ENCODE measurements at places on chromosomes 16 and 17.
A peak's percentile ranks its signal among the peaks of the same experiment; 100 is the strongest.

DNA sequence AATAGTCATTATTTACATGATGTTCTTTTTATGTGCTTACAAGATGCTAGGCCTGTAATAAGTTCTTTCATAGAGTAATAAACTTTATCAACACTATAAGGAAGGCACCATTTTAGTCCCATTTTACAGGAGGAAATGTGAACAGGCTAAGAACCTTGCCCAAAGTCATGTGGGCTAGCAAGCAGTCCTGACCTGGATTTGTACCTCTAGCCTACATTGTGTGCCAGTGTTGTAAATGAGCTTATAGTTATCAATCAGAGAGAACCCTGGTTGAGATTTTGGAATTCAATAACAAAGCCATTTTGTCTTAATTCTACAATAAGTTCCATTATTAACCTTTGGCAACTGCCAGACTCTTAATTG lies 6.7 kb upstream of the TBKBP1 start:
- DNase-seq: no peak

GRCh38 chr16:87698241-87698640 lies 67.5 kb downstream of the KLHDC4 start:
- no peak for DNase-seq

GRCh38 chr17:28675490-28675889 lies 13.5 kb downstream of the SUPT6H start:
- DNase-seq: no peak

GRCh38 chr16:16030449-16030848 lies 81.0 kb downstream of the ABCC1 start:
- no peak for DNase-seq

- no peak for DNase-seq
Measured at GRCh38 chr17:41806685-41807445, 4.9 kb downstream of the P3H4 start.

- DNase-seq: no peak
Measured at GRCh38 chr16:7211781-7212180, 120.9 kb upstream of the RBFOX1 start.

DNA sequence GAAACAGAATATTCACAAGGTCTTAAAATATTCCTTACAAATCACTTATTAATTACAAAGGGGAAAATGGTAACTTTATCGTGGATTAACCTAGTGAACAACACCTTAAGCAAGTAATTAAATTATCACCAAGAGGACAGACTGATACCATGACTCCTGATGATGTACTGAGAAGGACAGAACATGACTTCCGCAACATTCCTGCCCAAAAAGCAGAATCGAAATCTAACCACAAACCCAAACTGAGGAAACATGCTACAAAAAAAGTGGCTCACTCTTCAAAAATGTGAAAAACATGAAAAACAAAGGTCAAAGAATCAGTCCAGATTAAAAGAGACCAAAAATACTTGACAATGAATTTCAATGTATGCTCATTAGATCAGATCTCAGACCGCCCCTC lies 151.5 kb downstream of the AATF start:
- DNase-seq: no peak

DNA sequence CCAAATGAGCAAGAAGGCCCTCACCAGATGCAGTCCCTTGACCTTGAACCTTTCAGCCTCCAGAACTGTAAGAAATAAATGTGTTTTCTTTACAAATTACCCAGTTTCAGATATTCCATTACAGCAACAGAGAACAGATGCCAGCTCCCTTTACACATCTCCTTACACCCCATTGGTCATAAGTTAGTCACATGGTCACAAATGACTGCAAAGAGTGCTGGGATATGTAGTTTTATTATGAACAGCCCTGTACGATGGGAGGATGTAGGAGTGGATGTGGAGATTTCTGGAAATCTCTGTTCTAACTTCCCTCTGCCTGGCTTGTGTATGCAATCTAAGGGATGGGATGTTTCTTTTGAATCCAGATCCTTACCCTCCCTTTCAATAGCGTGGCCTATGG lies 13.3 kb upstream of the RPL38 start:
- DNase-seq: no peak

DNA sequence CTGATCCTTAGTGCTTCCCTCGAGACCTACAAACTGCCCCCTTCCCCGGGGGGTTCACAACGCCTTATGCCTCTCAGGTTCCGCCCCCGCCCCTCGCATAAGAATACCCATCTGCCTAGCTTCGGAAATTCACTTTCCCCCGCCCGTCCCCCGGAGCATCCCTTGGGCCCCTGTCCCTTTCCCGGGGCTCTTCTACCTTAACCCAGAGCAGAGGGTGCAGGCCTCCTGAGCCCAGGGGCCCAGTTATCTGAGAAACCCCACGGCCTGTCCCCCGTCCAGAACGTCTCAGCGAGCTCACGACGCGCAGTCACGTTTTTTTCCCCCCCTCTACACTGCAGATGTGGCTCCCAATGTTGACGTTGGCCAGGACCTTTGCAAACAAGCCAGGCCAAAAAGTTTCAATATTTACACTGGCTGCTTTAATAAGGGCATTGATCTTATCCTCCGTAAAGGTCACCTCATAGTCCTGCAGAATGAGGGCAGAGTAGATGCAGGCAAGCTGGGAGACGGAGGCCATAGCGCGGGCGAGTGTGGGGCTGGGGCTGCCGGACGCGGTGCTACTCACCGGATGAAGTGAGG lies 1.4 kb upstream of the NBR1 start:
- DNase-seq: peak; percentile 36

- no peak for DNase-seq
Measured at GRCh38 chr16:87955302-87956097, 4.3 kb downstream of the BANP start.

GRCh38 chr17:51721730-51722129 lies 436.8 kb downstream of the CA10 start:
- DNase-seq: no peak

DNA sequence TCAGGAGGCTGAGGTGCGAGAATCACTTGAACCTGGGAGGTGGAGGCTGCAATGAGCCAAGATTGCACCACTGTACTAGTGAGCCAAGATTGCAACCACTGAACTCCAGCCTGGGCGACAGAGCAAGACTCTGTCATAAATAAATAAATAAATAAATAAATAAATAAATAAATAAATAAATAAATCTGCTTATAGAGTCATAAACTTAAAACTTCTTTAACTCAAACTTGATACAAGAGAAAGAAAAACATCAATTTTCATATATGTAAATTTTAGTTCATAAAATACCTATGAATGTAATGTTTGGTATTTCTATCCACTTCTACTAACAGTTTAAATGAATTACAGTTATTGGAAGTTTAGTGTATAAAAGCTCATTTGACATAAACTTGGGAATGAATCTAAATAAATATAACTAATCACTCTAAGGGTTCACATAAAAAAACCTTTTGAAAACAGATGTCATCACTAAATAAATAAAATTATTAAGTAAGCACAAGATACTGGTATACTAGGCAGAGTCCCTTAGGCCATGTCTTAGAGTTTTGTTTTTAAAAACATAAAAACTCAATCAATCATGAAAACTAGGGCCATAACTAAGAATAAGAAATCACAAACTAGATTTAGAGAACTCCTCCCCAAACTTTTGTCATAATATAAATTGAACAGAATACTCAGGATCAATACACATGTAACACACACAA lies 54.1 kb downstream of the SMURF2 start:
- no peak for DNase-seq

GRCh38 chr17:563616-564015 lies 151.0 kb downstream of the VPS53 start:
- no peak for DNase-seq

GRCh38 chr17:75512926-75513640 lies 2.3 kb downstream of the CASKIN2 start:
- no peak for DNase-seq

- no peak for DNase-seq
Measured at GRCh38 chr17:39252788-39253460, 27.2 kb upstream of the STAC2 start.

GRCh38 chr17:11644265-11645212 lies 46.3 kb downstream of the DNAH9 start:
- DNase-seq: peak; percentile 35

Data from stimulated activated CD4-positive, alpha-beta T cell treated with anti-CD3 and anti-CD28 coated beads, Interleukin-2, amount 100 ng/mL, for 24 hours (primary cell).